ENCODE measurements at places on chromosomes 2 and 18.

GRCh38 chr2:201223089-201224073 is 37.0 kb upstream of the CASP8 start:
- DNase-seq: no peak

DNA sequence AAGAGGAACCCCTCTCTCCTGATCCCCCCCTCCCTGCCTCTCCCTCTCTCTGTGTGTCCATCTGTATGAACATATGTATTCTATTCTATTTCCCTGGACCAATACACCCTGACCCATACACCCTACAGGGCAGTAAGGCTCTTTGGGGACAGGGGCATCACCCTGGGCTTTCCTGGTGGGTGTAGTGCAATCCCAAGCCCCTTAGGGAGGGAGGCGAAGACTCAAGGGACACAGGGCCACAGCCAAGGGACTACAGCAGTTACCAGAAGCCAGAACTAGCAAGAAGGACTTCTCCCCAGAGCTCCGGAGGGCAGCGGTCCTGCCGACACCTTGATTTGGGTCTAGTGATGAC is 214.2 kb upstream of the RAB6C start:
- DNase-seq: no peak

GRCh38 chr2:133682347-133682746 is 114.1 kb upstream of the NCKAP5 start:
- no peak for DNase-seq

DNA sequence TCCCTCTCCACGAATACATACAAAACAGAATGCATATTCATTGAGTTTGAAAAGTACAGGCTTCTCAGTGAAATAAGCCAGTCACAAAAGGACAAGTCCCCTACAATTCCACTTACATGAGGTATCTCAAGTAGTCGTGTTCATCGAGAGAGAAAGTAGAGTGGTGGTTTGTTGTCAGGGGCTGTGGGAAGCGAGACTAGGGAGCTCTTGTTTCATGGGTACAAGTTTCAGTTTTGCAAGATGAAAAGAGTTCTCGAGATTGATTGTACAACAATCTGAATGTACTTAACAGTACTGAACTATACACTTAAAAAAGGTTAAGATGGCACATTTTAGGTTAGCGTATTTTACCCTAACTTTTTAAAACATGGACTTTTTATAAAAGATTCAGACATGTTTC is 71.5 kb upstream of the TTC39C start:
- DNase-seq: no peak

- DNase-seq: no peak
These were observed 5.6 kb upstream of the SMAD7 start for GRCh38 chr18:48956356-48956755.

GRCh38 chr2:166634706-166635105 is 140.7 kb upstream of the SCN7A start:
- DNase-seq: no peak

DNA sequence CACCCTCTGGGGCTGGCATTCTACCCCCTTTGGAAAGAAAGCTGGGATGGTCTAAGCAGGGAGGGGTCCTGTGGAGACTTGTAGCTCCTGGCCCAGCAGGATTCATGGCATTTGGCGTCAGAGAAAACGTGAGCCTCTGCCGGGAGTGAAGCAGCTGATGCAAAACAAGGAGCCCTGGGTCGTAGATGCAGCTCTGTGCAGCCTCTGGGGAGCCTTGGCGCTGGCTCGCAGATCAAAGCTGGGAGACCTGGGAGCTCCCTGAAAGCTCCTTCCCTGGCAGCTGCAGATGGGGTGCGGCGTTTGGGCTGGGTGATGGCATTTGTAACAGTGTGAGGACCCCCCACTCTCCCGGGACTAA is 148.3 kb downstream of the KLHL29 start:
- DNase-seq: no peak

- DNase-seq: peak; percentile 27
These were observed 47.4 kb upstream of the RMDN2 start for GRCh38 chr2:37877457-37878315.
